ENCODE measurements at places on chromosomes 3 and 15. TPM values are rescaled to one million over a fixed set of nuclear protein-coding genes. Genes with fewer than 3 reads are reported as not detected.

Gene IL20RB
- 0.59 TPM for total RNA-seq

Gene PLS1
- total RNA-seq = 5.4 TPM

Gene NANOGP8
- not detected for total RNA-seq

Gene GOLGA8M
- total RNA-seq = not detected

Gene GHSR
- total RNA-seq = not detected

Gene TEX55
- not detected for total RNA-seq

DNA sequence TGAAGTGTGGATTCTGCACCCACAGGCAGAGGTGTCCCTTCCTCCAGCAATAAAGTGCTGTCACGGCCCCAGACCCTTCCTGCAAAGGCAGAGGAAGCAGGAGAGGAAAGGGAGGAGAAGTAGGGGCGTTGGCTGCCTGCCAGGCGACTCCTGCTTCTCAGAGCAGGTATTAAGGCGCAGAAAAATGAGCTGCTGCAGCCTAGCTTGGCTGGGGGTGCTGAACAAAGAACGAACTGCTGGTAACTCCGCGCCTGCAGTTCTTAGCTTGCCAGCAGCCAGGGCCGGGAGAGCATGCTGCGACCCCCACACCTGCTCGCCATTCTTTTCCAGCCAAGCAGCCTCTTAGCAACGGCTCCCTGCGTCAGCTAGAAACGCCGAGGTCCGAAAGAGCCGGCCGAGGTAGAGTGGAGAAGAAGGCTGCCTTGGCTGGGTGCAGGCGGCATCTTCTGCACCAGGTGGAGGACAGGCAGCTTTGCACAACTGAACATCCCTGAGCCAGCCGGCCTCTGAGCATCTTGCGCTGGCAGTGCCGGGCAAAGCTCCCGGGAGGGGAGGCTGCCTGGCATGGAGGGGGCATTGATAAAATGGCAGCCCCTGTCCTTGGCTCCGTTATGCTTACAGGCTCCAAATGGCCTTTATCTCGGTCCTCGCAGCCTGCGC lies 296.0 kb downstream of the MEX3B start:
- DNase-seq = no peak

DNA sequence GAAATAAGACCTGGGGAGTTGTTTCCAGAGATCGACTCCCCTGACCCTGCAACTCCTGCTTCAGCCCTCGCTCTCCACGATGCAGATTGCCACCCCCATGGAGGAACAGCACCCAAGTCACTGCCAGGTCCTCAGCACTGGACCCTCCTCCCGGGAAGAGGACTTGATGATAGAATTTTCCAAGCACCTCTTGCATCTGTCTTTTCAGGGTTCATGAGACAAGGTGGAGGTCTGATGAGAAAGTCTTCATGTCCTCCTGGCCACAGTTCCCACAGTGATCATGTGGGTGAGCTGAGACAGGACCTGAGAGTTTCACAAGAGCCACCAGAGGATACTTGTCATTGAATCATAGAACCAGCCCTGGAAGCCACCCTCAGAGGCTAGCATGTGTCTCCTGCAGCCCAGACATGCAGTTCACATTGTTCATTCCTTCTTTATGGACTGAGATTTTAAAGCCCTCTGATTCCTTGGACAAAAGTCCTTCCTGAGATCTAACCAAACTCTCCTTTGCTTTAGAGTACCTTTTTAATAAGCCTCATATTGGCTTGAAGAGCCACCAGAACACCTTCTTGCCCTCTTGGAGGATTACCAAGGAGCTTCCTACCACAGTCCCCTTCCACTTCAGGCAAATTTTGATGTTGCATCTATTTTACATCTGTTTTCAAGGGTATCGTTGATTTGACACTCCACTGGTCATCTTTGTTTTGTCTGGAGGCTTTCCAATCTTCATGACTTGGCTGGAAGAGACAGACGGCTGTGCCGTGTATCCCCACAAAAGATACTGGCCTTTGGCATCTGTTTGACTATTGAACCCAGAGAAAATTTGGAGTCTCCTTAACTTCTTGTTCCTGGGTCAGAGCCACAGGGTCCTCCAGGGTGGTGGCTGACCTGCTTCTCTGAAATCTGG lies 224.8 kb upstream of the BHLHE40 start:
- DNase-seq = no peak

All from activated naive CD4-positive, alpha-beta T cell treated with anti-CD3 and anti-CD28 coated beads for 36 hours (primary cell).